Regular cardiac myocyte (primary cell): ENCODE measurements at places on chromosomes 3 and 15. TPM values are rescaled to one million over a fixed set of nuclear protein-coding genes. Genes with fewer than 3 reads are reported as not detected.

The MCF2L2 gene
- total RNA-seq: 0.19 and 0.56 TPM in 2 replicates

The FOXL2 gene
- under 0.01 and 0.19 TPM in 2 replicates for total RNA-seq

The PLIN1 gene
- total RNA-seq: under 0.01 and 0.28 TPM in 2 replicates

The CYP19A1 gene
- total RNA-seq: 0.19 and 1.1 TPM in 2 replicates

The GCSAM gene
- total RNA-seq: not detected in 2 replicates

The GTF2A2 gene
- total RNA-seq: 29.0 and 45.8 TPM in 2 replicates

The GXYLT2 gene
- 13.6 and 54.7 TPM in 2 replicates for total RNA-seq

The OSTN gene
- total RNA-seq: 8.7 and 10.4 TPM in 2 replicates

The GPR171 gene
- 0.28 TPM in 1 of 2 replicates, not detected in the other for total RNA-seq

The ZNF80 gene
- total RNA-seq: not detected in 2 replicates
